ENCODE measurements at places on chromosomes 1 and 21. TPM values are rescaled to one million over a fixed set of nuclear protein-coding genes. Genes with fewer than 3 reads are reported as not detected.

DNA sequence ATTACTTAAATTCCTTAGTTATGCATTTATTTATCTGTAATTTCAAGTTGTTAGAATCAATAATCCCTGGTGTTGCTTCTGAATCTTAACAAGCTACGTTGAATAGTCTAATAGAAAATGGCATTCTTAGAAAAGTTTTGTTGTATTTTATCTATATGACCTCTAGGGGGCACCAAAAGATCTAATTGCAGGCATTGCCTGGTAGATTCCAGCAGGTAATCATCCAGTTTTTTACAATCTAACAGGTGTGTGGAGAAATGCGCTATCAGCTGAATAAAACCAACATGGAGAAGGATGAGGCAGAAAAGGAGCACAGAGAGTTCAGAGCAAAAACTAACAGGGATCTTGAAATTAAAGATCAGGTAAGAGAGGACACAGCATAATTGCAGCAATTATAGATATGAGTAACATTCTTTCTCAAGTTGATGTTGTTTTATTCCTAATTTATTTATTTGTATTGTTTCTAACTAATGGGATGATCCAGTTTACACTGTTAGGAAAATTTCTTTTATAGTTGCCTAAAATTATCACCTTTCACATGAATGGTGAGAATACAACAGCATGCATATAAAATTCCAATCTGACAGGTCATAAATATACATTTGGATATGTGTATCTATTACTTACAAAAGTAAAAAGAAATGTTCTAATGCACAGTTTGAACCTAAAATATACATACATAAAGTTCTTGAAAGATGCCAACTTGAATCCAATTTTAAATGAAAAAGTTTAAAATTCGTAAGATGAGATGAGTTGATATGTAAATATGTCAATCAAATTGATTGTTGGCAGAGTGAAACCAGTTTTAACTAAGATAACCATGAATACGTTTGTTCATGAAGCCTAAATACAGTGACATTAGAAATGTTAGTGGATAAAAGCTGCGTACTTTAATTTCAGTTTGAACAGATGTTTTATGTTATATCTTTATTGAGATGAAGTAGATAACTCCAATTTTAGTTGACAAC lies 88.4 kb downstream of the SDCCAG8 start:
- H3K27me3 ChIP-seq = no peaks in the 10 kb centered on the region
- H3K4me1 ChIP-seq = no peaks in the 10 kb centered on the region
- peaks cover 11% of the 10 kb centered on the region for H3K36me3 ChIP-seq
- H3K27ac ChIP-seq = no peak overlapping the region

GRCh38 chr1:54506594-54506993 lies 41.4 kb upstream of the ACOT11 start:
- H3K4me1 ChIP-seq = no peaks in the 10 kb centered on the region
- no peak for DNase-seq
- no peaks in the 10 kb centered on the region for H3K36me3 ChIP-seq
- no peak overlapping the region for H3K27ac ChIP-seq

DNA sequence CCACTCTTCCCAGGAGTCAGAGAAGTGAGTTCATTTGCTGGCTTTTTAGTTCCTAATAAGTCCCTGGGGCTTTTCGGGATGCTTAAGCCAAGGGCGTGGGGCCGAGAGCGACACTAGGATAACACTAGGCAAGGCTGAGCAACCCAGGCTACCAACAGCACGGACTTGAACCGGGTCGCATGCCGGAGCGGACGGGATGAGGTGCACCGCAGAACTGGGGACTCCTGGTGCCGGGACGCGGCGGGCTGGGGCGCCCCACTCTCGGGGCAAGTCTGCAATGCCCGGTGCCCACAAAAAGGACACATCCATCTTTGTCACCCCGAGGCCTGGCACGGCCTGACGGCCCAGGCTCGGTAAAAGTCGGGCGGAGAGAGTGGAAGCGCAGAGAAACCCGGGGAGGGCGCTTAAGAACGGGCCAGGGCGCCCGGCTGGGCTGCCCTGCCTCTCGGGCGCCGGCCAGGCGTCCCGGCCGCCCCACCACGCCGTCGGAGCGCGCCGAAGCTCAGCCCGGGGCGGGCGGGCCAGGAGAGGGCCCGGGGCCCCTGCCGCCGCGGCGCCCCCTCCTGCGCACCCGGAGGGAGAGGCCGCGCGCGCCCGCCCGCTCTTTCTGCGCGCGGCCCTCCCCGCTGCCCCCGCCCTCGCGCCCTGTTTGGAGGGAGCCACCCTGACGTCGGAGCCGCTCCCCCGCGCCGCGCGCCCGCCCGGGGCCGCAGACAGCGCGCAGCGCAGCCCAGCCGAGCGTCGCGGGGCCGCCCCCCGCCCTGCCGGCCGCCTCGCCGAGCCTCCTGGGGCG lies at the start of gene NBL1:
TSS of gene NBL1 (plus strand) at position 710 of the 793 bp plus-strand sequence. CDS start 10,720 bp downstream, outside the sequence.
- H3K27ac ChIP-seq = peak within 1 kb of the TSS; percentile 71
- H3K4me1 ChIP-seq = peaks cover 32% of the 10 kb centered on the region
- peak; percentile 91 for DNase-seq
- H3K36me3 ChIP-seq = no peaks in the 10 kb centered on the region
- peak within 1 kb of the TSS; percentile 70 for H3K4me3 ChIP-seq

GRCh38 chr21:29022166-29022565 lies 2.3 kb upstream of the USP16 start:
- DNase-seq = no peak
- no peak overlapping the region for H3K4me3 ChIP-seq
- no peak overlapping the region for H3K27ac ChIP-seq
- H3K27me3 ChIP-seq = no peaks in the 10 kb centered on the region

DNA sequence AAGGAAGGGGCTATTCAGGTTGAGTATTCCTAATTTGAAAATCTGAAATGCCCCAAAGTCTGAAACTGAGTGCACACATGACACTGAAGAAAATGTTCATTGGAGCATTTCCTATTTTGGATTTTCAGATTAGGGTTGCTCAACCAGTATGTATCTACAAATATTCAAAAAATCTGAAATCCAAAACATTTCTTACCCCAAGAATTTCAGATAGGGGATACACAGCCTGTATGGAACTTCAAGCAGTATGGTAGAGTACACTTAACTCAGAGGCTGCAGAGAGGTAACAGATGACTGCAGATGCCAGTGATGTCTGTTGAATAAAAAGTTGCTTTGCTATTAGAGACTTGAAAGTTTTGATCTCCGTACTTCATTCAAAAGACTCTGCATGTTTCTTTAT lies 19.0 kb downstream of the YTHDF2 start:
- DNase-seq = no peak
- H3K4me1 ChIP-seq = no peaks in the 10 kb centered on the region
- no peak overlapping the region for H3K27ac ChIP-seq
- H3K27me3 ChIP-seq = no peaks in the 10 kb centered on the region
- no peak overlapping the region for H3K4me3 ChIP-seq
- peaks cover 30% of the 10 kb centered on the region for H3K36me3 ChIP-seq

GRCh38 chr1:109919303-109919702 lies 8.7 kb downstream of the CSF1 start:
- no peaks in the 10 kb centered on the region for H3K27me3 ChIP-seq
- no peak overlapping the region for H3K27ac ChIP-seq
- no peak overlapping the region for H3K4me3 ChIP-seq

DNA sequence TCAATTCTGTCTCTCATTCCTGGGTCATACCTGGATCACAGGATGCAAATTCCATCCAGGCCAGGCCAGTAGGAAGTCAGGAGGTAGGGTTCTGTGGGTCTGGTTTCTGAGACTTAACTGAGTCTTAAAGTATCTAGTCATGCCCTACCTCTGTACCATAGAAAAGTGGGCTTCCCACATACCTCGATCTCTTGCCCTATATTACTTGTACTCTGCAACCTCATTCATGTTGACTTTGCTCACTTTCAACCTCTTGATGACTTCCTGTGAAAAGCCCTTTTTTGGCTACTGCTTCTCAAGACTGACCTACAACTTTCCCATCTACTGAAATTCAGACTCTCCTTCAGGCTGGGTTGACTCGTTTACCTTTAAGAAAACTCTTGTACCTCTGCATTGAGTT lies 128.9 kb upstream of the C8B start:
- no peak for DNase-seq
- no peaks in the 10 kb centered on the region for H3K27me3 ChIP-seq
- H3K27ac ChIP-seq = no peak overlapping the region
- no peaks in the 10 kb centered on the region for H3K4me1 ChIP-seq
- H3K36me3 ChIP-seq = no peaks in the 10 kb centered on the region
- no peak overlapping the region for H3K4me3 ChIP-seq

GRCh38 chr1:232725305-232726047 lies 79.7 kb upstream of the MAP10 start:
- no peak overlapping the region for H3K4me3 ChIP-seq
- H3K27me3 ChIP-seq = peaks cover 2% of the 10 kb centered on the region
- H3K4me1 ChIP-seq = peaks cover 2% of the 10 kb centered on the region
- DNase-seq = no peak
- H3K36me3 ChIP-seq = no peaks in the 10 kb centered on the region

DNA sequence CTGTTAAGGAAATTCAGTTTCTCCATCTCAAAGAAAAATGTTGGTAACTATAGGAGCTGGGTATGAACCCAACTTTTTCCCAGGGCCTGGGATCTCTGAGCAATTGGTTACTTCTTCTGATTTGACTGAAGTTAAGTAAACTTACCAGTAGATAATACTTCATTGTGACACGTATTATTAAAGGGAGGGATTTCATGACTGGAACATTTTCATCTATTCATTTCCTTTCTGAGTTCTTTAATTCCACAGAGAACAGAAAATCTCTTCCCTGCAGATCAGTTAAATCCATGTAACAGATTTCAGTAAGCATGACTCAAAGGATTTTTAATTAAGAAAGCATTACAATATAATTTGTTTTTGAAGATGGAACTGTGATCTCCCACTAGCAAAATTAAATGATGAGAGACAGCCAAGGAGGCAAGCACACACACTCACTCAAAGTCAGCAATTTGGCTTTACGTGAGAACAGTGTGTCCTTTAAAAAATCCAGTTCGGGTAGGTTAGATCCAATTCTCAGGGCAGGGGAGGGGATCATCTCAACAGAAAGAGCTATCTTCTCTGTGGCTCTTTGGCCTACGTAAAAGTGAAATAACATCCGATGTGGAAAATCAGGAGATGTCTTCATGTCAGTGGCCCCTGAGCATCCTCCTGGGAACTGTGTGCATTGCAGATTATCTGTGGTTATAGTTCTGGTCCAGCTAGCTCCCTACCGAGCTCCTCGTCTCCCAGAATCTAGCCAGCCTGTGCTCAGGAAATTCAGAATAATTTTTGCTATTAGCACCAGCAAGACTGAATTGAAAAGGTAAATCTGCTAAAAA lies 10.8 kb upstream of the MYOC start:
- H3K27me3 ChIP-seq = no peaks in the 10 kb centered on the region
- DNase-seq = peak; percentile 86
- no peaks in the 10 kb centered on the region for H3K36me3 ChIP-seq
- peak overlapping the region; percentile 36 for H3K27ac ChIP-seq
- peaks cover 8% of the 10 kb centered on the region for H3K4me1 ChIP-seq
- H3K4me3 ChIP-seq = no peak overlapping the region

DNA sequence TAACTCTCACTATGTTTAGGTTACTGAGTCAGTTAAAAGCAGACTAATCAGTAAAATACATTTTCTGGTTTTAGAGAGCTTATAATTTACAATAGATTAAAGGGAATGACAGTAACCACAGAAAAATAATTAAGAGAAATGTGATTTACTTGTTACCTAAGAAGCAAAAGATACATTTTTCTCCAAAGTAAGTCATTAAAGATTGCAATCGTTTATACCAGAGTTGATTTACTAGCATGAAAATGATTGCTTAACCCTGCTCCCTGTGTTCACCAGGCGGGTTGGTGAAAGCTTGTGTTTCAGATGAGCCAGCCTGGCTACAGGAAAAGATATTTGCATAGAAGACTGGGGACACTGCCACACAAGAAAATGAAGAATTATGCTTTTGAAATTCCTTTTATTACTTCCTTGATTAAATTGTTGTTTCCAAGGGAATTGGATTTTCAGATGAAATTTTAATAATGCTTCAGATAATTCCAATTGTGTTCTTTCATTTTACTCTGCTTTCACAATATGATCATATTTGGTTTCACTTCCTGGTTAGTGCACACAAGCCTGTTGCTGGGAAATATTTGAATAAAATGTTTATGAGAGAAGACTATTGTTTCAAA lies 27.9 kb downstream of the LRRC8B start:
- DNase-seq = peak; percentile 24
- H3K27me3 ChIP-seq = no peaks in the 10 kb centered on the region
- H3K4me1 ChIP-seq = no peaks in the 10 kb centered on the region
- H3K27ac ChIP-seq = no peak overlapping the region
- H3K36me3 ChIP-seq = no peaks in the 10 kb centered on the region

DNA sequence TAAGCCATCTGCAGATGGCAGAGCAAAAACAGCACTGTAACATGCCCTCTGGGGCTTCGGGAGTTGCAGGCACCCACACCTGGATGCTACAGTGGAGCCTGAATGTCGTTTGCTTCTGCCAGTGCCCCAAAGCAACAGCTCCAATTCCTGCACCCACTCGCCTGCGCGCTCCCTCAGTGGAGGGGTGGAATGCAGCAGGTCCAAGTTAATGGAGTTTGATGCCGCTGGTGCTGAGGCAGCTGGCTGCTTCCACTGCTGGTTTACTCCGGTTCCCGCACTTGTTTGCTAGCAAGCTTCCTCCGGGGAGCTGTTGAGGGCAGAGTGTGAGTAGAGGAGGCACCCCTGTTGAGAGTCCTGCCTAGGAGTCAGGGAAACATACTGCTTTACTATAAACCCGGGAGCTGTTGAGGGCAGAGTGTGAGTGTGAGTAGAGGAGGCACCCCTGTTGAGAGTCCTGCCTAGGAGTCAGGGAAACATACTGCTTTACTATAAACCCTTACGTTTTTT lies 584.0 kb upstream of the TMPRSS15 start:
- H3K27me3 ChIP-seq = no peaks in the 10 kb centered on the region
- no peak overlapping the region for H3K4me3 ChIP-seq
- no peaks in the 10 kb centered on the region for H3K4me1 ChIP-seq
- DNase-seq = no peak

GRCh38 chr1:246617156-246617555 lies 50.9 kb downstream of the CNST start:
- no peak overlapping the region for H3K27ac ChIP-seq
- DNase-seq = no peak
- H3K27me3 ChIP-seq = no peaks in the 10 kb centered on the region
- H3K4me1 ChIP-seq = no peaks in the 10 kb centered on the region
- H3K4me3 ChIP-seq = no peak overlapping the region
- H3K36me3 ChIP-seq = peaks cover 8% of the 10 kb centered on the region

DNA sequence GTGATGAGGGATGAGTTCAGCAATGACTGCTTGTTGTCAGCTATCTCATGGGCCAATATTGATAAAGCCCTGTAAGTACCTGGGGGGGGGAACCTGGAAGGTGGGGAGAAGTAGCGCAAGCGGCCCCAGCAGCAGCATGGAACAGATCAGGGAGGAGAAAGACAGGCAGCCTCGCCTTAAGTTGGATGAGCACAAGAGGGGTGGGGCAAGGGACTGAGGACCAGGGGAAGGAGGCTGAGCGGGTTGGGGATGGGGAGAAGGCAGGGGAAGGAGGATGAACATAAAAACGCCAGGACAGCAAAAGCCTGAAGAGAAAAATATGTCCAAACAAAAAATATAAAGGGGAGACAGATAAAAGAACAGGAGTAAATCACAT lies 70.6 kb downstream of the ALG14 start:
- H3K27me3 ChIP-seq = no peaks in the 10 kb centered on the region
- H3K4me3 ChIP-seq = no peak overlapping the region
- peak overlapping the region; percentile 72 for H3K27ac ChIP-seq
- DNase-seq = no peak
- no peaks in the 10 kb centered on the region for H3K36me3 ChIP-seq

Gene CPTP
- total RNA-seq = 12.5 TPM

Gene ZBED6
- total RNA-seq = 23.9 TPM

Gene COL6A1
- total RNA-seq = 292 TPM

Gene LEPR
- 15.5 TPM for total RNA-seq

Gene HJV
- 174 TPM for total RNA-seq

Gene QSOX1
- total RNA-seq = 16.0 TPM

Gene PLA2G2C
- not detected for total RNA-seq

Gene OR2T2
- not detected for total RNA-seq

Gene LORICRIN
- not detected for total RNA-seq

Gene RIMS3
- 0.49 TPM for total RNA-seq

Gene WNT2B
- 7.8 TPM for total RNA-seq

Gene EVA1C
- total RNA-seq = 1.6 TPM

Gene LCE1C
- total RNA-seq = not detected
